ENCODE measurements at places on chromosomes 7 and 10.

DNA sequence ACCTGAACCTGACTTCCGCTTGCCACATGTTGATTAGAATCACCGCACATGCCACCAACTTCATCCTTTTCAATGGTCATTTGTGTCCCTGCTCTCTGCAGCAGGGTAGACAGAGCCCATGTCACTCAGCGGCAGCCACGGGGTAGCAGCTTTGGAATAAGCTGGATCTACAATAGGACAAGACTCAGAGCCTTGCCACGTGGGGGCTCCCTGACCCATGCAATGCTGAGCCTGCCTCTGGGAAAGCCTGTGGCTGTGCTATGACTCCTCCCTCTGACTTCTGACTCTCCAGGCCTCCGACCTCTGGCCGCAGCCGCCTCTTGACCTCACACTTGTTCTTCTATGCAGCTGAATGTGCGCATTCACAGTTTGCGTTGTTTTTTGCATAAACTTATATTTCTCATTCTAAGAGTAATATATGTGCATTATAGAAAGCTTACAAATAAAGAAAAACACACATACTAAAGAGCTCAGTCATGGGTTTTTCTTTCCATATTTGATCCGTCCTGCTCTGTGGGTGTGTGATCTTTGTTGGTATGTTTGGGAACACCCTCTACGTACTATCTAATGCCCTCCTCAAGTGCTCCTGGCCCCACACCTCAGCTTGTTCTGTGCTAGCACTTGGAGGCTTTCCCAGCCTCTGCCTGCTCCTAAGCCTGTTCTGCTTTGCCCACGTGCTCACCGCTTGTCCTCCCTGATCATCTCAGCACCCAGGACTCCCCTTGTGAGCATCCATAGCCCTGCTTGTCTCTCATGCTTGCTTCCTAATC is 198.0 kb upstream of the MKI67 start:
- no peak for DNase-seq

- DNase-seq, result no peak
These were observed 142.0 kb downstream of the PTPN20 start for GRCh38 chr10:47053081-47053798.

GRCh38 chr7:111240371-111240770 is 149.4 kb downstream of the LRRN3 start:
- no peak for DNase-seq

- DNase-seq, result no peak
These were observed 10.7 kb downstream of the GRK5 start for GRCh38 chr10:119217991-119218490.
